ENCODE measurements at places on chromosomes 12 and 14.

DNA sequence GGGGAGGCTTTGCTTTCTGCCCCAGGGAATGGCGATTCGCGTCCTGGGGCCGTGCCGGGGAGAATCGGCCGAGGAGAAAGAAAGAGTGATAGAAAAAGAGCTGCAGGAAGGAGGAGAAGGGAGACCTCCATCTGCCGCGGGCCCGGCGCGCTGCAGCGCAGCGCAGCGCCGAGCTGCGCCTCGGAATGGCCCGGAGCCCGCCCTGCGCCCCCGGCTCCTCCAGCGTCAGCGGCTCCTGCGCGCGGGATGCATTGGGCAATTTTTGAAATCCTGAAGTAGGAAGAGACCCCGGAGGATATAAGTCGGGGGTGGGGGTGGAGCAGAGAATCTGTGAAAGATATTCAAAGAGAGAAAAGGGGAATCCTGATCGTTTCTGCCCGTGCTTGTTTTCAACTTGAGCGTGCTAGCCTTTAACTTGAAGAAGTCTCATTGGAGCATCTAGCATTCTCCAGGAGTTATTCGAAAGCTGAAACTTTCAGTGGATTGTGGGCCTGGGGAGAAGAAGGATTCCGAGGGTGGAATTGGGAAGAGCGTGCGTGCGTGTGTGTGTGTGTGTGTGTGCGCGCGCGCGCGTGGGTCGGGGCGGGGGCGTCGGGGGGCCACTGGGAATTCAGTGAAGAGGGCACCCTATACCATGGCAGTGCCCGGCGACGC, 441 bp downstream of the PDE3A start:
- peak; percentile 5 for DNase-seq

DNA sequence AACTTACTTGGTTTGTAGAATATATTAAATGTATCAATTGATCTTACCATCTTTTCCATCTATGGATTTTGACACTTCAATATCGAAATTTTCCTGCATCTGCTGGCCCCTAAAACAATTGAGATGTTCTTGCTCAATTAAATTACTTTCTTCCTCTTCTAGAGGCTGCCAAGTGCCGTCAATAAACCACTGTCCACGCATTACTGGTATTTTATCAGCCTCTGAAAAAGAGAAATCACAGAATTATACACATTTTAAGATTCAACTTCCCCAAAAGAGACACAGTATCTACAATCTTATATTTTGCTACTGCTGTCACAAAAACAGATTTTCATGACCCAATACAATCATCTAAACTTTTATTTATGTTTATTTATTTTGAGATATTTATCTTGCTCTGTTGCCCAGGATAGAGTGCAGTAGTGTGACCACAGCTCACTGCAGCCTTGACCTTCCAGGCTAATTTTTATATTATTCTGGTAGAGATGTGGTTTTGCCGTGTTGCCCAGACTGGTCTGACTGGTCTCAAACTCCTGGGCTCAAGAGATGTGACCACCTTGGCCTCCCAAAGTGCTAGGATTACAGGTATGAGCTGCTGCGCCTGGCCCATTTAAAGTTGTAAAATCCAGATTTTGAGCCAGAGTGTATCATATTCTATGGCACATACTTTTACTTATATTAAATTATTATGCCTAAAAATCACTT, 49.3 kb downstream of the DDHD1 start:
- DNase-seq: no peak

DNA sequence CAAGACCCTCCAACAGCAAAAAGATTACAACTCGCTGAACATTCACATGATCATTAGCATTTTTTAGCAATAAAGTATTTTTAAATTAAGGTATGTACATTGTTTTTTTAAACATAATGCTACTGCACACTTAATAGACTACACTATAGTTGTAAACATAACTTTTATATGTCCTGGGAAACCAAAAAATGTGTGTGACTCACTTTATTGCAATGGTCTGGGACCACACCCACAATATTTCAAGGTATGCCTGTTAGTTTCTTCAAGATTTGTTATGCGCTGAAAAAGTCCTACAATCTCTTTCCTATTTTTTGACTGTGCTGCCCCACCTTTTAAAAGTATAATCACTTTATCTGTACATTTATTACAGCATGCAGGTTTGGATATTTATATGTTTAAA, 30.4 kb upstream of the PCNX4 start:
- peak; percentile 38 for DNase-seq

DNA sequence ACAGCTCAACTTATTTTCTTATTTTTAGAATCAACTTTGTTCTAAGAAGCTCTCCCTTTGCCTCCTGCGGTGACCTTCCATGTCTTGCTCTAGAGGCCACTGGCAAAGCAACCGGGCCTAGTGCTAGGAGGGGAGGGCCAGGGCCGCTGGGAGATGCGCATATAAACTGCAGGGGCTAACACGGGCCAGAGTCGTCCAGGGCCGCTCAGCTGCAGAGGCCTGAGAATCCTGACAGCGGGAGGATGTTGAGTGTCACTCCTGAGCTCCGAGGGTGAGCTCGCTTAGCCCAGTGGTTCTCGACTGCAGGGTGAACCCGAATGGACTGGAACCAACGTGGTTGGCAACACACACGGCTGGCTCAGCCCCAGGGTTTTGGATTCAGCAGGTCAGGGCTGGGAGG, 6.5 kb upstream of the PIWIL1 start:
- DNase-seq: no peak

DNA sequence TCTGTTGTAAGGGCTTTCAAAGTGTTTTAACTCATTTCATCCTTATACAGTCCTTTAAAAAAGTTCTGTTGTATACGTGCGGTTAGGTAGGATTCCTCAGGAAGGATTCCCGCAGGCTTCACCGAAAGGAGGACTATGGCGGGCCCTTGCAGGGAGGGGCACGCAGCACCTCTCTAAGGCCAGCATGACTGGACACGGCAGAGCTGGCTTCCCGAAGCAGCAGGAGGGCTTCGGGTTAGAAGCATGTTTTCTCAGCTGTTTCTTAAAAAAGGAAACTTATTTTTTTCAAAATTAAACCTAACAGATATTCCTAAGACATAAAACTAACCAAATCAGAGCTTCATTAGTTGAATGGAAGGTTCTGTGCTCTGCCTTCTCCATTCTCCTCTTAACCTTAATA, 21.3 kb downstream of the IQSEC3 start:
- DNase-seq: no peak

DNA sequence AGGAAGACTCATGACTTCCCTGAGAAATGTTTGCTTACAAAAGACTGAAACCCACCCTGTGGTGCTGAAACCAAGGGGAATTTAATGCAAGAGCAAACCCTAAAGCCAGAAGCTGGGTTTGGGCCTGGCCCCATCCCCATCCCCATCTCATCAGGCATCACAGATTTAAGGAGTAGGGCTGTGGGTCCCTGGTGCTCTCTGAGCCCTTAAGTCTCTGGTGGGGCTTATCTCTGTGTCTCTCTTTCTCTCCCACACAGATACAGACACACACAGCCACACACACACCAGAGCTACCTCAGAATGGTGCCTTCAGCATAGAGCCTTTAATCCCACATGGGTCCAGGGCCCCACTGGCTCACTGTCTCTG, 237.1 kb downstream of the SLC41A2 start:
- DNase-seq: no peak

GRCh38 chr12:13376610-13377373, 180.3 kb downstream of the EMP1 start:
- peak; percentile 83 for DNase-seq

DNA sequence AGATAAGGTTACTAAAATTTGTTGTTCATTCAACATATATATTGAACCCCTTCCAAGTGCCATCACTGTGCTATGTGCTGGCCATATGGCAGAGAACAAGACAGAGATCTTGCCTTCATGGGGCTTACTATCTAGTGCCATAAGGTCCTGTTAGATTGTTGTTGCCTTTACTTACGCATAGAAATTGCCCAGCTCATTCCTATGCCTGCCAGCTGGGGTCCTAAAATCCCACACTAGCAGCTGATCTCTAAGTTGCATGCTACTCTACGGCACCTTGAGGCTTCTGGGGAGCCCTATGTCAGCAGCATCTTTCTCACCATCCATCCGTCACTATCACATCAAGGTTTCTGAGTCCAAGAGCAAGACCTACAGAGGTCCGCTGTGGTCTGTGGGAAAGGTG, 1.4 kb upstream of the KCNK10 start:
- no peak for DNase-seq

GRCh38 chr12:132026796-132027500, 77.2 kb downstream of the EP400 start:
- DNase-seq: no peak

DNA sequence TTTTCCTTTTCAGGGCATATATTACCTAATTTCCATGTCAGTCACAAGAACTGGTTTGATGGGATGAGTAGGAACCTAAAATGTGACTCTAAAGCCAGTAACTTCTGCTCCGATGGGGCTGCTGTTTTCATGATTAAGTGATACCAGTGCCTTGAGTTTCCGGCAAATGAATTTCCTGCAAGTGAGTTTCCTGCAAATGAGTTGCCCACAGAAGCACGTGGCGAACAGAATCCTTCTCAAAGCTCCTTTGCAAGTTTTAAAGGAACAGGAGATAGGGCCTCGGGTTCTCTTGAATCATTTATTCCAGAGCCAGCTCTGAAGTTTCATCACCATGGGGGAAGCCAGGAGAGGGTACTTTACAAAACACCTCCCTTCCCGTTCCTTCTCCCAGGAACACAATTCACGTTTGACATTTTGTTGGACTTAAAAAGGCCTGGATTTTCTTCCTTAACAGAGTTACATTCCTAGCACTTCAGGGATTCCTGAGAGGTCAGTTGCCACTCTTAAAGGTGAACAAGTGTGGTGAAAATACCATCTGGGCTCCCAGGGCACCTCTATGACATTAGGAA, 2.2 kb upstream of the PPTC7 start:
- DNase-seq: peak; percentile 71

DNA sequence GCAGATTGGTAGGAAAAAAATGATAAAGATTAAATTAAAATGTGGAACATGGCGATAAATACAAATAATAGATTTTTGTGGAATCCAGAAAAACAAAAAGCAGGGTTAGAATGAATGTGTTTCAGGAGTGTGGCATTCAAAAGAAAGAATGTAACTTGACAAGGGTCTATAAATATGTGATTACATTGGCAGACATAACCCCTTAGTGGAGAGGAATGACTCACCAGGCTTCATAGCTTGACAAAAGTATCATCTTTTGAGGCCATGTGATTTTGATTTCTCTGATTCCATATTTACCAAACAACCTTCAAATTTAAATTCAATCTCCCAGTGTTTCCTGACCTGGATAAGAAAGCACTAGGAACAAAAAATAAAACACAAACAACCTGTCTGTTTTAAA, 24.4 kb upstream of the MGST1 start:
- peak; percentile 40 for DNase-seq

GRCh38 chr14:81991998-81992397, 458.3 kb upstream of the SEL1L start:
- DNase-seq: peak; percentile 10

- no peak for DNase-seq
Measured at GRCh38 chr12:65619018-65619417, 205.3 kb upstream of the HMGA2 start.

GRCh38 chr12:50482571-50482970, 22.2 kb upstream of the DIP2B start:
- peak; percentile 31 for DNase-seq

Data from bronchial epithelial cell (primary cell).